ENCODE measurements at places on chromosomes 12 and 14.
A peak's percentile ranks its signal among the peaks of the same experiment; 100 is the strongest.

GRCh38 chr14:55851301-55851700 lies 266.9 kb upstream of the PELI2 start:
- H3K4me3 ChIP-seq = no peak overlapping the region
- no peaks in the 10 kb centered on the region for H3K27me3 ChIP-seq
- no peaks in the 10 kb centered on the region for H3K4me1 ChIP-seq
- DNase-seq = no peak
- H3K27ac ChIP-seq = no peak overlapping the region
- H3K36me3 ChIP-seq = no peaks in the 10 kb centered on the region

DNA sequence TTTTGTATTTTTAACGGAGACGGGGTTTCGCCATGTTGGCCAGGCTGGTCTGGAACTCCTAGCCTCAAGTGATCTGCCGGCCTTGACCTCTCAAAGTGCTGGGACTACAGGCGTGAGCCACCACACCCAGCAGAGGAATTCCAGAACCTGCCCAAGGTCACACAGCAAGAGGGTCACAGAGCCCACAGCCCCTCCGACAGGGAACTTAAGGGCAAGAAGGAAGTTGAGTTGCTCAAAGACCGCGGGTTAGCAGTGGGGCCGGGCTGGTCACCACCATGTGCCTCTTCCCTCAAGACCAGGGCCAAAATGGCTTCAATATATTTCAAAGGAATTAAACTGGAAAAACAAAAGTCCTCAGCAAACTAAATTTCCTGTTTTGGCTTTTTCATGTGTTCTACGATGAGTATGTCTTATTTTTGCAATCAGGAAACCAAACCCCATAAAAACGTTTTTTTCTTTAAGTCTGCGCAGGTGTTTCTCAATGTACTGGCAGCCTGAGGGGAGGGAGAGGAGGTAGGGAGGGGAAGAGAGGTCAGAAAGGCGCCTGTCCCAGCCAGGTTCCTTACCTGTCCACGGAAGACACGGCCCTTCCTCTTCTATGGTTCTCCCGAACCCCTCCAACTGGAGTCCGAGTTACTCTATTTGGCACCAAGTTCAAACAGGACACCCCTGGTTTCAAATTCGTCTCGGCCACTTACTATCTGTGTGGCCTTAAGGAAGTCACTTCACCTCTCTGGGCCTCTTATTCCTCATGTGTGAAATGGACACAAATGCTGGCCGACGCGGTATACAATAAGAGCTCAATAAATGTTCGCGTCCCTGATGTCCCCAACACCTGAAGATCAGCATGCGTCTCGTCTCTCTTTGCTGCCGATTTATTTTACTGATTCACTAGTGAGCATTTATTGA lies 778 bp downstream of the SLC8B1 start:
- DNase-seq = no peak
- peaks cover 4% of the 10 kb centered on the region for H3K36me3 ChIP-seq
- H3K4me1 ChIP-seq = no peaks in the 10 kb centered on the region
- peak overlapping the region; percentile 78 for H3K27ac ChIP-seq
- no peaks in the 10 kb centered on the region for H3K27me3 ChIP-seq
- peak overlapping the region; percentile 86 for H3K4me3 ChIP-seq

DNA sequence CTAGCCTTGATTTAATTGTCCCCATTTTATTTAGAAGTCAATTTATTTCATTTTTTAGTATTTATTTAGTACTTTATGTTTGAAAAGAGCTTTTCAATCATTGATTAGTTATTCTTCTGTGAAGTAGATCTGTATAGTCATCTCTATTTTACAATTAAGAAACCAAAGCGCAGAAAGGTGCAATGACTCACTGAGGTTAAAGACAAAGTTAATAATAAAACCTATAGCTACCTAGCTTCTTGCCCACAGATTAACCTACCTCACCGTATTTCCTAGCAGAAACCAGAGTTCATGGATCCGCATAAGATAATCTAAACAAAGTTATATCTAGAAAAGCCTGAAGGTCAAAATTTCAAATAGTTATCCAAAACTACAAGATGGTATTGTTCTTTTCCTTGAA lies 176.4 kb downstream of the GRIN2B start:
- DNase-seq = no peak
- no peaks in the 10 kb centered on the region for H3K27me3 ChIP-seq
- no peak overlapping the region for H3K4me3 ChIP-seq
- H3K36me3 ChIP-seq = no peaks in the 10 kb centered on the region
- no peak overlapping the region for H3K27ac ChIP-seq

DNA sequence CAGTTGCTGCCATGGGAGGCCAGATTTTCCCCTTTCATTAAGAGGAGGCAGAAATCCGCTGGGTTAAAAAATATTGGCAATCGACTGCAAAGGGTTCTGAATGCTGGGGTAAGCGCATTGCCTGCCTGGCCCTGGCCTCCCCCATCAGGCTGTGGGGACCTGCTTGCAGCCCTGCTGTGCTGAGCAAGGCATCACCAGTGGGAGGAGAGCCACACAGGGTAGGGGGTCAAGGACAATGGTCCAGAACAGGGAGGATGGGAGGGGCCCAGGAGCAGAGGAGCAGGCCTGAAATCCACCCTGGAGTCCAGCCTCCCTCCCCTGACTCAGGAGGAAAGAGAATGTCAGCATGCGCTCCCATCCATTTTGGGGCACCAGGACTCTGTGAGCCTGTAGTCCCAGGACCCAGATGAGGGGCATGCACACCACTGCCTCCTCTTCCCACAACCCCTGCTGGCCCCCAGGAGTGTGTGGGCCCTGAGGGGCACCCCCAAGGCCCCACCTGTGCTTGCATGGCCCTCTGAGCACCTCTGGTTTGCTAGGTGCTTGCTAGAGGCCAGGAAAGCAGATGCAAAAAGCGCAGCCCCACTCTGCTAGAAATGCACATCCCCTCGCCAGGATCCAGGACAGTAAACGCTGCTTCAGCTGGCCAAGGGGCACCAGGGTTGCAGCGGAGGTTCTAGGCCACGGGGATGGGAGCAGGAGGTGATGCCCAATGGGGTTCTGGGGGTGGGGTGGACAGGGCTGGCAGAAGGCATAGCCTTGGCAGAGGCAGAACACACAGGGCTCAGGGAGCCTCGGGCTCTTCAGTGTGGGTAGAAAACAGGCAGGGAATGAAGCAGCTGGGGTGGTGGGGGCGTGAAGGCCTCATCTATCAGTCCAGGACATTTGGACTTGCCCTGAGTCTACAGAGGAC lies 14.6 kb downstream of the TESC start:
- DNase-seq = no peak
- H3K27ac ChIP-seq = no peak overlapping the region
- H3K4me3 ChIP-seq = no peak overlapping the region
- H3K27me3 ChIP-seq = no peaks in the 10 kb centered on the region
- no peaks in the 10 kb centered on the region for H3K4me1 ChIP-seq

GRCh38 chr14:104872469-104873341 lies 7.6 kb downstream of the CEP170B start:
- H3K4me3 ChIP-seq = no peak overlapping the region
- H3K36me3 ChIP-seq = peaks cover 14% of the 10 kb centered on the region
- no peaks in the 10 kb centered on the region for H3K27me3 ChIP-seq
- H3K4me1 ChIP-seq = no peaks in the 10 kb centered on the region

- no peak for DNase-seq
- no peaks in the 10 kb centered on the region for H3K4me1 ChIP-seq
- no peak overlapping the region for H3K4me3 ChIP-seq
- no peak overlapping the region for H3K27ac ChIP-seq
- H3K27me3 ChIP-seq = no peaks in the 10 kb centered on the region
- no peaks in the 10 kb centered on the region for H3K36me3 ChIP-seq
Measured at GRCh38 chr12:26043135-26044006, 81.5 kb downstream of the BHLHE41 start.

DNA sequence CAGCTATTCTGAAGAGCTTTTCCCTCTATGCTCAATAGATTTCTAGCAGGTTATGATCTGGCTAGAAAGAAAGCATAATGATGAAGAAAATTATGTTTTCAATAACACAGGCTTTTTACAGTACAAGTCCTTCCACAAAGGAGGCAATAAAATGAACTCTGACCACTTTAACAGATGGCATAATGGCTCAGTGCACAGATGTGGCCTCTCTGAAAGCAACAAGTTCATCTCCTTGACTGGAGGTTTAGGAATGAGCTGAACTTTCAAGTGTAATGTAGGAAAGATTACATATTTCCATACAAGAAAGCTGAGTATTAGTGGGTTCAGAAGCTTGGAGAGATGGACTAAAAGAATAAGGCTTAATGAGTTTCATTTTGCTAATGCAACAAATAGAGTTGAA lies 147.4 kb downstream of the EFCAB11 start:
- H3K27me3 ChIP-seq = no peaks in the 10 kb centered on the region
- DNase-seq = no peak
- H3K4me3 ChIP-seq = no peak overlapping the region
- H3K4me1 ChIP-seq = no peaks in the 10 kb centered on the region

GRCh38 chr12:121738340-121738858 lies 25.8 kb downstream of the TMEM120B start:
- DNase-seq = no peak
- H3K36me3 ChIP-seq = no peaks in the 10 kb centered on the region
- no peak overlapping the region for H3K27ac ChIP-seq
- peaks cover 7% of the 10 kb centered on the region for H3K4me1 ChIP-seq
- H3K4me3 ChIP-seq = no peak overlapping the region

DNA sequence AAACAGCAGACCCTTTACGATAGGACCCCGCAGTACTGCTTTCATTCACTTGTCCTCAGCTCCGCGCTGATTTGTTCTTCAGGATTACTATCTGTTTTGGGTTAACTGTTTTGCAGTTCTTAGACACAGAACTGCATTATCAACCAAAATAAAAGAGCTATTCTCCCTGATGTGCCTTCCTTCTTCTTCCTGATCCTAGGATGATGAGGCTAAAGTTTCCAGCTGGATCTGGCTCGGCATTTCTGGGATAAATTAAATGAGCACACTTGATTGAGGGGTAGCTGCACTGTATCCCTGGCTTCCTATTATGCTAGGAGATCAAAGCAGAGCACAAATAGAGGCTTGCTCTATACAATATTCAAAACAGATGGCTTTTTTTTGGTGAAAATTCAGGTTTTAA lies 165.7 kb downstream of the FBXL14 start:
- no peak overlapping the region for H3K27ac ChIP-seq
- no peak overlapping the region for H3K4me3 ChIP-seq
- no peaks in the 10 kb centered on the region for H3K4me1 ChIP-seq
- no peak for DNase-seq
- no peaks in the 10 kb centered on the region for H3K36me3 ChIP-seq

- H3K4me3 ChIP-seq = peak overlapping the region; percentile 74
- peak overlapping the region; percentile 81 for H3K27ac ChIP-seq
- H3K27me3 ChIP-seq = no peaks in the 10 kb centered on the region
- H3K4me1 ChIP-seq = peaks cover 15% of the 10 kb centered on the region
- DNase-seq = no peak
Measured at GRCh38 chr12:53626702-53627169, 554 bp upstream of the ATF7 start.

DNA sequence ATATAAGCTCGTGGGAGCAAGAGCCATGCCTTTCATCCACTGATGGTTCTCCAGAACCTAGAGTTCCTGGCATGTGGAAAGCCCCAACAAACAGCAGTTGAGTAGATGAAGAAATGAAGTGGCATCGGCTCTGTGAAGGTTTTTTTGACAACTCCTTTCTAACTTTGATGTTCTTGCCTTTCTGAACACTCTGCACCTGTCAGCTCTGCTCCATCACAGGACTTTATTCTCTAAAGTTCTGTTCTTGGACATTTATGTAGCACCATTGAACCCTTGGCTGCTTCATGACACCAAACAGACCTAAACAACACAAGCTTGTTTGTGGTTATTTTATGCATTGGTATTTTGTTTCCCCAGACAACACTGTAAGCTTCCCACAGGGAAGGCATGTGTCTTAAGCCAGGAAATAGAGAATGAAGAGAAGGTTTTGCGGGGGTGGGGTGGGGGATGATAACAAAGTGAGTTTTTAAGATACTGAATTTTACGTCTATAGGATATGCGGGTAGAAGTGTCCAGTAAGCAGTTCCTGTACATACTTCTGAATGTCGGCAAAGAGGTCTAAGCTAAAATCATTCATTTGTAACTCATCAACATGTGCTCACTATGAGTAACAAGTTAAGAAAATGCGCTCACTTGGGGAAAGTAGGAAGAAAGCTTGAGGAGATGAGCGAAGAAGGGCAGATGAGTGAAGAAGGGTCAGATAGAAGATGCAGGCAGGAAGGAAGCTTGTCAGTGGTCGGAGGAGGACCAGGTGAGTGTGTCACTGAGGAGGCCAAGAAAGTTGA lies 146.0 kb upstream of the PLEKHG7 start:
- no peak overlapping the region for H3K27ac ChIP-seq
- peaks cover 3% of the 10 kb centered on the region for H3K4me1 ChIP-seq
- no peaks in the 10 kb centered on the region for H3K27me3 ChIP-seq
- no peaks in the 10 kb centered on the region for H3K36me3 ChIP-seq

GRCh38 chr14:30681752-30682355 lies 59.7 kb downstream of the SCFD1 start:
- no peak overlapping the region for H3K4me3 ChIP-seq
- H3K27ac ChIP-seq = no peak overlapping the region
- no peaks in the 10 kb centered on the region for H3K4me1 ChIP-seq
- no peak for DNase-seq
- H3K27me3 ChIP-seq = no peaks in the 10 kb centered on the region

DNA sequence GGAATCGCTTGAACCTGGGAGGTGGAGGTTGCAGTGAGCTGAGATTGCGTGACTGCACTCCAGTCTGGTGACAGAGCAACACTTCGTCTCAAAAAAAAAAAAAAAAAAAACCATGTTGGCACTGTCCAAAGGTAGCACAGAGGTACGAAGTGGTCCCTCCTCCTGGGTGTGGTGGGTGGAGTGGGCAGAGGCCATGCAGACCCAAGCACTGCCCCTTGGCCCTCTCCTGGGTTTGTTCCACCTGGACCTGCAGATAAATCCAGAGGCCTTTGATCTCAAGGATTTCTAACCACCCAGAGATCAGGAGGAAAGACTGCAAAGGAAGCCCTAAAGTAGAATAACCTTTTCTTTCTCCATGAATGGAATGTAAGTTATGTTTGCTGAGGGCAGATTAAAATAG lies 8.7 kb upstream of the GALNT6 start:
- no peak overlapping the region for H3K27ac ChIP-seq
- no peak for DNase-seq
- no peak overlapping the region for H3K4me3 ChIP-seq
- H3K36me3 ChIP-seq = no peaks in the 10 kb centered on the region
- H3K4me1 ChIP-seq = no peaks in the 10 kb centered on the region

DNA sequence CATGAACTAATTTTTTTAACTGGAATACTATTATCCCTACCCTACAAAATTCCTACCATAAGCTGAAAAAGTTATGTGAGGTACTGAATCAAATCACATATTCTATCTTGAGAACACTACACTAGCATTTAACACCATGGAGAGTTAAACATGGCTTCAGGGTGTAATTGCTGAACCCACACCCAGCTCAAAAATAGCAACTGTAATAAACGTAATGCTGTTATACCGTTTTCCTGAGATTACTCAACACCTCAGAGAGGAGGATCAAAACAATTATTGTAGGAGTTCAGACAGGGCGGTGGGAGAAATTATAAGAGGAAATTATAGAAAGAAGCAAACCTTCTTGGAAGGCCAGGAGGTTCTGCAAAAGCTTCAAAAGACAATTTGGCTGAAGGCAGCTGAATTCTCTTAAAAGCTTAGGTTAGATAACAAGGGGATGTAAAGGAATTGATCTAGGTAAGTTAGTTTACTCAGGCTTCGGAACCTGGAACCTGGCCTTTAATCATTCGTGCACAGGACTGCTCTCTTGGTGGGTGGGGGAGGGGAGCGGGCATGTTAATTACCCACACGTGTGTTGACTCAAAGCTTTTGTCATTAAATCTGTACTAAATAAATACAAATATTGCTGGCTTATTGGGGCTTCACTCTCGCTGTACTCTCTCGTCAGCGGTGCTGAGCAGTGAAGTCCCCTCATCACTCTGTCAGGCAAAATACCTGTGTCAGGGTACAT lies 12.1 kb upstream of the IPO8 start:
- DNase-seq = no peak
- no peak overlapping the region for H3K27ac ChIP-seq
- peaks cover 11% of the 10 kb centered on the region for H3K36me3 ChIP-seq
- no peaks in the 10 kb centered on the region for H3K4me1 ChIP-seq
- no peak overlapping the region for H3K4me3 ChIP-seq

All from ascending aorta (tissue), 2 donors.